Panc1 (cell line): ENCODE measurements at places on chromosomes 3 and 15. TPM values are rescaled to one million over a fixed set of nuclear protein-coding genes. Genes with fewer than 3 reads are reported as not detected.

- no peak for DNase-seq
Observed at GRCh38 chr3:179898024-179898423, 138.7 kb downstream of the PEX5L start.

GRCh38 chr3:39110041-39110639 lies 2.7 kb downstream of the TTC21A start:
- no peak for DNase-seq

DNA sequence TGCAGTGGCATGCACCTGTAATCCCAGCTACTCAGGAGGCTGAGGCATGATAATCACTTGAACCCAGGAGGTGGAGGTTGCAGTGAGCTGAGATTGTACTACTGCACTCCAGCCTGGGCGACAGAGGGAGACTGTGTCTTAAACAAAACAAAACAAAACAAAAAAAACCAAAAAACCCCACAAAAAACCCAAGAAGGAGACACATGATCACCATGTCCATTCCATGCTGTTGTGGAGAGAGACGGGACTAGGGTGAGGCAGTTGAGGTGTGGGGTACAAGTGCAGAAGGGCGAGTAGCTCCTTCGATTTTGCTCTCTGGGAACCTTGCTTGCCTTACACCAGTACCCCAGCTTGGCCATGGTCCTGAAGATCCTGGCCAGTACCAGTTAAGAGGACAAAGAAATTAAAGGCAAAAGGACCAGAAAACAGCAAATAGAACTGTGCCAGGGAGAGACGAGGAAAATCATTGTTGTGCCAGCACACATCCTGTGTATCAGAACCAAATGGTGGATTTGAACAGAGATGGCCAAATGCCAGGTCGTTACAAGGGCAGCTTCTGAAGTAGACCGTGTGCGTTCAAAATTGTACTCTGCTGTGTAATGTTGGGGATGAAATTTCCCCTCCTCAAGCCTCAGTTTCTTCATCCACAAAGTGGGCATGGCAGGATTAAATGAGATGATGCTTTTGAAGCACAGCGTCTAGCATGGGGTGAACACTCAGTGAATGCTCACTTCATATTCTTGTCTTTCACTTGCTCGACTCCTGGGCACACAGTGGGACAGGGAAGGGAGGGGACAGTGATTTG lies 42.9 kb upstream of the CTSH start:
- no peak for DNase-seq

DNA sequence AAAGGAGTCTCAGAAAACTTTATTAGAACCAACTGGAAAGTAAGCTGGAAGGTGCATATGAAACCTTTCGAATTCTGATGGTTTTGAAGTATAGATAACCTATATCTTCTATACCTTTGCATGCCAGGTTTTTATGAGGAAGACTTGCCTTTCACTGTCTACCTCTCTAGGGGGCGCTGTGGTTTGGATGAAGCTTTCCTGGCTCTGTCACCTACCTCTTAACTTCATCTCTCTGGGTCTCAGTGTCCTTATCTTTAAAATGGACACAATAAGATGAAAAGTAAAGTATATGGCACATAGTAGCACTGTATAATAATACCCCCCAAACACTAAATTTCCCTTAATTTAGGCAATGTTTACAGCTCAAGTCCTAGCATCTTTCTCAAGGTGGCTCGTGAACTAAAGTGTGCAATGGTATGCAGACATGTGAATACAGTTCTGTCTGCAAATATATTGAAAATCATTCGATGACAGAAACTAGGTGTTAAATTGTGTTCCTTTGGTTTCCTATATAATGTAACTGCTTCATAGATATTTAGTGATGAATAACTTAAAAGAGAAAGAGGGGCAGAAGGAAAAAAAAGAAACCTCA lies 314.3 kb downstream of the CHST2 start:
- DNase-seq = no peak

- no peak for DNase-seq
Observed at GRCh38 chr15:59177317-59177660, 29.4 kb upstream of the LDHAL6B start.

- no peak for DNase-seq
Observed at GRCh38 chr3:112531358-112531781, 30.4 kb downstream of the ATG3 start.

The KLHL40 gene
- total RNA-seq = not detected

The NCBP2 gene
- 122 TPM for total RNA-seq

The PLA2G4F gene
- not detected for total RNA-seq
